ENCODE measurements at places on chromosomes 4 and X.

GRCh38 chrX:39397561-39398199, 596.4 kb downstream of the MID1IP1 start:
- DNase-seq = no peak

DNA sequence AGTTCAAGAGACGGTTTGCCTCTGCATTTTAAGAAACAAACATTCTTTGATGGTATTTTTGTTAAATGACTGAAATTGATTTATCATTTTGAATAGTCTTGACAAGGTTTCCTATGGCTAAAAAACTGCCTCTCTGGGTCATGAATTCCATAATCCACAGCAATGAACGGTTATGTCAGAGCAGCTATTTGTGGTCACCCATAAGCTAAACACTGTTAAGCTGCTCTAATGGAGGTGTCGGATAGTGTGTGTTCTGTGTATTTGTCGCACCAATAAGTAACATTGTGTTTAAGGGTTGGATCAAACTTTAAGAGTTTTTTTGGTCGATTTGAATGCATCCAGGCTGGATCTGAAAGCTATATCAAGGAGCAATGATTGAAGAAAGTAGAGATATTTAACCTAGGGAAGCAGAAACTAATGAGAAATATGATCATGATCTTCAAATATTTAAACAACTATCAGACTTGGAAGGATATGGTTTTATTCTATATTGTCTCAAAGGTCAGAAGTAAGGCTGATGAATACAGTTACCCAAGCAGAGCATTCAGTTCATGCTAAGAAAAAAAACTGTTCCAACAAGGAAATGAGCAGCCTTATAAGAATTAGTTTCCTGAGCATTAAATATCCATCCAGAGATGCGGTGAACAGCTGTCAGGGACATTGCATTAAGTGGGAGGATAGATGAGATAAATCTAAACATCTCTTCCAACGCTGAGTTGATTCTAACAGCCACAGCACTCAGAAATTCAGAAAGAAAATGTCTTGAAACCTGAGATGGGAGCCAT, 232.3 kb upstream of the RPS6KA3 start:
- no peak for DNase-seq

DNA sequence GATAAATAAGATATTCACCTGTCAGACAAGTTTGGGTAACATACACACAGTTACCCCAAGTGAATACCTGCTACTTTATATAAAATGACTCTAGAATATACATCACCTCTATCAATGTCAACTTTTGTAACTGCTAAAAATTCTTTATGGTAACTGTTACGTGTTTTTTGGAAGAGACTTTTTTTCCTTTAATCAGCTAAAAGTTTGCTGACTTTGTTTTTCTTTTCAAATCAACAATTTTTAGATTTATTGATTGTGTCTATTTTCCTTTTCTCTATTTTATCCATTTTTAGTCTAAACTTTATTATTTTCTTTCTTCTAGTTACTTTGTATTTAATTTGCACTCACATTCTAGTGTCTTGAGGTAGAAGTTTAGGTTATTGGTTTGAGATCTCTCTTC, 1106.6 kb upstream of the LCORL start:
- DNase-seq = no peak

DNA sequence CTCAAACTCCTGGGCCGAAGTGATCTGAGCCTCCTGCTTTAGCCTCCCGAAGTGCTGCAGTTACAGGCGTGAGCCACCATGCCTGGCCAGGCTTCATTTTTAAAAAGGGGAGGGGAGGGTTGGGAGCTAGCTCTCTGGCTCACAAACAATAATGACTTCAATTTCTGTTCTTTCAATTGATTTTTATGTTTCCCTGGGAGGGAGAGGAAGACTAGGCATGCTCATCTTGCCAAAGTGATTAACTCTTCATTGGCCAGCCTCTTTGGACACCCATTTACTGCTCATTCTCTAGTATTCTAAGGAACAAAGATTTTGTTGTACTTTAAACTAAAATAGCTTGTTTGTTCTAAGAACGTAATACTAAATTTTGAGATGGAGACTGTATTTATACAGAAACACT, 43.4 kb upstream of the TRIM2 start:
- DNase-seq = no peak

- no peak for DNase-seq
Observed at GRCh38 chr4:89587364-89587763, 249.6 kb downstream of the SNCA start.

DNA sequence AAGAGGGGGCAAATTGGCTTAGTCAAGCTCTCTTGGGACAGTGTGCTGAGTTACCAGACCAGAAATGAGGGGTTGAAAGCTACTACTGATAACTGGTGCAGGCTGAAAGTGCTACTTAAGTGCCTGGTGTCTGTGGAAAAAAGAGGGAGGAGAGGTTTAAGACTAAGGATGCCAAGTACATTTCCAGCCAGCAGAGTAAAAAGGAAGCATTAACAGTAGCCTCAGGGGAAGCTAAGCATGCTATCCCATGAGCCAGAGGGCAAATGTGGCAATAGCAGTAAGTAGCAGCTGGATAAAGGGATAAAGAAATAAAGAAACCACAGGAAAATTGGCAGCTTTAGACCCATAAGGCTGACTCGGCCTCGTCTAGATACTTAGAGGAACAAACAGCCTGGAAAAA, 196.3 kb upstream of the MAB21L2 start:
- DNase-seq = no peak

- peak; percentile 90 for DNase-seq
Observed at GRCh38 chr4:170027181-170027829, 1.1 kb upstream of the MFAP3L start.

DNA sequence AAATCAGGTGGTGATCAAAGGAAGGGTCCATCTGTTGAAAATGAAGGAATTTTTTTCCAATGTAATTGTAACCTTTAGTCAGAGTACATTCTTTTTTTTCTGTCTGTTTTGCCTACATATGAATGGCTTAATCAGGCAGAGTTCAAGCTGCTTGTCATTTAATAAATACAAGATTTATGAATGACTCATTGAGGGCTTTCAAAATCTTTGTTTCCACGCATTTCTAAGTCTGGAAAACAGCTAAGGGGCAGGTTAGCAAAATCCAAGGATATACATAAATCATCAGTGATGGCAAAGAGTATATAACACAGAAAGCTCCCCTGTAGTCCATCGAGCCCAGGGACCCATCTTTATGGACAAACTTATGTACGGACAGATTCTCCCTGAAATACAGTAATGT, 1.8 kb downstream of the CA5B start:
- no peak for DNase-seq

DNA sequence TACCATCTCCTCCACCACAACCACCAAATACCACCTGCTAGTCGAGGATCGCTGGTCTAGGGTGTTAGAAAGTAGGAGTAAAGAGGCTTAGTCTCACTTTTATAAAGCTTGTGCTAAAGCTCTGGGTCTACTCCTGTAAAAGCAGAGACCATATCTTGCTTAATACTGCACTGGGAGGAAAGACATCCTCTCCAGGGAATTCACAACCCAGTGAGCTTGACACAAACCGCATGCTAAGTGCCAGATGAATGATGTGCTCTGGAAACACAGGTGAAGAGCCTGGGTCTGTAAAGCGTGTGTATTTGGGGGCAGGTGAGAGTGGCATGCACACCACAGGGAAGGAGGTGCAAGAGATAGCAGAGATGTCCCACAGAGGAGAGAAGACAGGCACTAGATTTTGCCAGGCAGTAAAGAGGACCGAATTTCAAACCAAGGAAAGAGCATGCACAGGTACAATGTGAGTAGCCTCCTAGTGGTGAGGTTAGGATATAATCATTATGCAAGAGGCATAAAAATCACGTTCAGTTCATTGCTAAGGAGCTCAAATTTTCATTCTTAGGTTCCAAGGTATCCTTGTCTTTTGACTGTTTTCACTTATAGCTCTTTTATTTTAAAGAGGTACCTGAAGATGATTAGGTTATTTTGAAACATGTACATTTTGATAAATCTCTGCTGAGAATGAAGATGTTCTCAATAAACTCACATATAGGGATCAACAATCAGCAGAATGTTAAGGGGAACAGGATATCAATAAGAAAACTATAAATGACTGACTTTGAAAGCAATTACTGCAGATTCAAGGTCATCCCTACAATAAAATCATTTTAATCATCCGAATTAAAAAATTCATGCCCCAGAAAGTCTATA, 20.7 kb downstream of the TAPT1 start:
- no peak for DNase-seq

- DNase-seq = no peak
Observed at GRCh38 chrX:44240036-44240435, 103.4 kb downstream of the EFHC2 start.

DNA sequence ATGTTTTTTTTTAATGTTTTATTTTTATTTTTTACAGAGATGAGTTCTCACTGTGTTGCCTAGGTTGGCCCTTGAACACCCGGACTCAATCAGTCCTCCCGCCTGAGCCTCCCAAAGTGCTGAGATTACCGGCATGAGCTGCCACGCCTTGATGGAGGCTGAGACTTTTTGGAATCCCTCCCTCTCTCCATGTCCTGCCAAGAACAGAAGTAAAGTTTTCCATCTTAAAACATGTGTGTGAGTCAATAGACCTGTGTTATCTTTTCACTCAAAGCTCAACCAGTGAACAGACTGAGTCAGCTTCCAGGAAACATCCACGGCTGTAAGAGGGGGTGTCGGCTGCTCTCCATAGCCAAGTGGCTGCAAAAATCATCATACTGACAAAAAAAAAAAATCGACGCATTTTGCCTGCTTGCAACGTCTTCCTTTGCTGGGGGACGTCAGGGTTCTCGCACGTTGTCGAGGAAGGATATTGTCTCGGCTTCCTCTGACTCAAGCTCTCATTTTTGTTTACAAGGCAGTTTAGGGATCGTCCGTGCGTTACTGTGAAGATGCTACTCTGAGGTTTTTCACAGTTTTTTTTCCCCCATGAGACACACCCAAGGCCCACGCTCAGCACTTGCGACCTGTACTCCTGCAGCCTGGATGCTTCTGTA, 10.0 kb upstream of the ASMTL start:
- DNase-seq = peak; percentile 61

DNA sequence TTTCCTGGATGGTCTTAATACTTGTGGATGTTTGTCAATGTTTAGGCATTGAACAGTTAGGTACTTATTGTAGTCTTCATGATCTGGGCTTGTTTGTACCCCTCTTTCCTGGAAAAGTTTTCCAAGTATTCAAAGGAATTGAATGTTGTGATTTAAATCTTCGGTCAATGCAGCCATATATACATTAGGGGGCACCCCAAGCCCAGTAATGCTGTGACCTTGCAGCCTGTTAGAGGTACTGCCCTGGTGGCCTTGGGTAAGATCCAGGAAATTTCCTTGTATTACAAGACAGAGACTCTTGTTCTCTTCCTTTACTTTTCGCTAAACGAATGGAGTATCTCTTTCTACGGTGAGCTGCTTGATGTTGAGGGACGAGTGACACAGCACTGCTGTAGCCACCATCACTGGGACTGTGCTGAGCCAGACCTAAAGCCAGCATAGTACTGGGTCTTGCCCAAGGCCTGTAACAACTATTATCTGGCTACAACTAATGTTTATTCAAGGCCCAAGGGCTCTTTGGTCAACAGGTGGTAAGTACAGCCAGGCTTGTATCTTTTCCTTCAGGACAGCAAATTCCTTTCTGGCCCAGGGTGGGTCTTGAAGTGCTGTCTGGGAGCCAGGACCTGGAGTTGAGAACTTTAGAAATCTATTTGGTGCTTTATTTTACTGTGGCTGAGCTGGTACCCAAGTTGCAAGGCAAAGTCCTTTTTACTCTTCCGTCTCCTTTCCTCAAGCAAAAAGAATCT, 118.3 kb upstream of the ATOH1 start:
- no peak for DNase-seq

- no peak for DNase-seq
Observed at GRCh38 chrX:14354521-14354920, 174.8 kb upstream of the GLRA2 start.

DNA sequence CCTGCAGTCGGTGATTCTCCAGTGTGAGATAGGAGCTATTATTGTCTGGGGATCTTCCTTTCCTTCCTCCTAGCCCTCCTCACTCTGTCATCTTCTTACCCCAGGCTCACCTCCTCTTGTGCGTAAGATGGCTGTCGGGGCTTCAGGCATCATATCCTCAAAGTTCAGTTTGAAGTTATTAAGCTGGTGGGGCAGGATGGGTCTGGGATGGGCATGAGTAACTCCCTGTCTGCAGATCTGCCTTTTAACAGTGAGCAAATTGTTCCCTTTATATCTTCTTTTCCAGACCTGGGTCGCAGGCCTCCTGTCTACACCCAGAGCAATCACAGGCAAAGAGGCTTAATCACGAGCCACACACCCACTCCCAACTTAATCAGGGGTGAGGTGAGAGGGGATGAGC, 900 bp upstream of the MTMR1 start:
- no peak for DNase-seq

DNA sequence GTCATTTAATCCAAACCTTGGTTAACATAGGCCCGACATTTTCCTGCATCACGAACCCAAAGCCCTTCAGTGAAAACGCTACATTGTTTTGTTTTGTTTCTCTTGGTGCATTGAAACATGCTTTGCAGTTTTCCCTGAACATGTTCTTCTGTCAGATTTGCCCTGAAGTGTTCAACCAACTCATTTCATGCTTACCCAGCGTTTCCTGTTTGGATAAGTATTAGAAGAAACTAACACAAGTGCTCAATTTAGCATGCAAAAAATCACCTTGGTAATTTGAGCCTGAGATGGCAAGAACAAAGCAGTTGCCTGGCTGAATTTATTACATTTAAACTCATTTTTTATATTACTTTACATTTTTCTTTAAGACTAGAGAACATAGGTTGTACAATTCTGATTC, 160.1 kb upstream of the VCX3A start:
- no peak for DNase-seq

DNA sequence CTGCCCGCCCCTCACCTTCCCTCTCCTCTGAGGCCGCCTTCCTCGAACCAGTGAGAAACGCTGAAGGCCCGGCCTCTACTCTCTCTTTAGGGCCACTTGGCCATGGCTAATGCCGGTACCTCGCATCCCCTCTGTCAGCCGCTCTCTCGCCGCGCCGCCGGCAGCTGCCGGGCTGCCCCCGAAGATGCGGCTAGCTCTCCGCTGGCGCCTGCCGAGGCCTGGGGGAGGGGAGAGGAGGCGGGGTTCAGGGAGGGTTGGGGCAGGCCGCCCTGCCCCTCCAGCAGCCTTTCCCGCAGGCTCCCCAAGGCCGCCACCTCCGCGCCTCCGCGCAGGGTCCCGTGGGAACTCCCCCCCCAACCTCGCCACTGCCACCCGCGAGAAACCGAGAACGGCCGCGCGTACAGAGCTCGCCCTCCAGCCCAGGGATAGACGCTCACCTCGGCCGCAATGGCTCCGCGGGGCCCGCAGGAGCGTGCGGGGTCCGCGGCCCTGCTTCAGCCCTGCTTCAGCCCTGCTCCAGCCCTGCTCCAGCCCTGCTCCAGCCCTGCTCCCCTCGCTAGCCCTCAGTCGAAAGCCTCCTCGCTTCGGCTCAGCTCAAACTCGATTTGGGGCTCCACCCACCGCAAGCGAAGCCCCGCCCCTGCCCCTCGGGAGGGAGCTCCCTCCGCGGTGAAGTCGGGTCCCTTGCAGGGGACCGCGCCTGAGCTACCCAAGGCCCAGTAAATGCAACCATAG, at the start of gene HUWE1:
Gene HUWE1, minus strand, starts transcription at position 569 of the 735 bp plus-strand sequence. CDS start 32,612 bp downstream, outside the sequence.
- peak; percentile 75 for DNase-seq

GRCh38 chrX:153602601-153603000, 3.7 kb upstream of the CCNQ start:
- no peak for DNase-seq

Measured in stimulated activated CD4-positive, alpha-beta T cell treated with anti-CD3 and anti-CD28 coated beads, TNF-alpha, amount 100 ng/mL, for 1 hour (primary cell).